GM04504 (cell line): ENCODE measurements at places on chromosomes 11 and 22.

DNA sequence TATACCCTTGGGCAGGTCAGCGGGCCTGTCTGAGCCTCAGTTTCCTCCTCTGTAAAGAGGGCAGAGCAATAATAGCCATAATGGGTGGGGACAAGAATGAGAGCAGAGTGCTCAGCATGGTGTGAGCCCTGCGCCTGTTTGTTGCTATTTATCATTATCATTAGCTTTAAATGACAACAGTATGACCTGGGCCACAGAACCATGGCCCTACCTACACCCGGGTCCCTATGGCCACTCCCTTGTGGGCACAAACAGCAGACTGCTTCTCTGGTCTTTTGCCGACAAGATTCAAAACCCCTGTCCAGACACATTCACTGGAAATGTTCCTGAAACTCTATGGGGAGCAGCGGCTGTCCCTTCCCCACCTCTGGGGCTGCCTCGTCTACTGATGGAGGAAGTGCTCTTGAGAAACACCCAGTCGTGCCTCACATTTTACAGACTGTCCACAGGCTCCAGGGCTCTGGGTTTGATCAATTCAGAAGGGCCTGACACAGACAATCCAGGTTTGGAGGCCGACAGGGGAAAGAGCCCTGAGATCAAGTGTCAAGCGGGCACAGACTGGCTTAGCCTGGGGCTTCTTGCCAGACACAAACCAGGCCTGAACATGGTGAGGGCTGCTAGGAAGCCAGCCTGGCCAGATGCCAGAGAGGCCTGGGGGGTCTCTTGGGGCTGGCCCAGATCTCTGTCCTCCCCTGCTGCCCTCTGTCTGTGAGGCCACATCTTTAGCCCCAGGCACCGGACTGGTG lies 112.5 kb upstream of the CD82 start:
- DNase-seq, result no peak

GRCh38 chr11:65135633-65136145 lies 1.4 kb upstream of the SYVN1 start:
- DNase-seq, result no peak

DNA sequence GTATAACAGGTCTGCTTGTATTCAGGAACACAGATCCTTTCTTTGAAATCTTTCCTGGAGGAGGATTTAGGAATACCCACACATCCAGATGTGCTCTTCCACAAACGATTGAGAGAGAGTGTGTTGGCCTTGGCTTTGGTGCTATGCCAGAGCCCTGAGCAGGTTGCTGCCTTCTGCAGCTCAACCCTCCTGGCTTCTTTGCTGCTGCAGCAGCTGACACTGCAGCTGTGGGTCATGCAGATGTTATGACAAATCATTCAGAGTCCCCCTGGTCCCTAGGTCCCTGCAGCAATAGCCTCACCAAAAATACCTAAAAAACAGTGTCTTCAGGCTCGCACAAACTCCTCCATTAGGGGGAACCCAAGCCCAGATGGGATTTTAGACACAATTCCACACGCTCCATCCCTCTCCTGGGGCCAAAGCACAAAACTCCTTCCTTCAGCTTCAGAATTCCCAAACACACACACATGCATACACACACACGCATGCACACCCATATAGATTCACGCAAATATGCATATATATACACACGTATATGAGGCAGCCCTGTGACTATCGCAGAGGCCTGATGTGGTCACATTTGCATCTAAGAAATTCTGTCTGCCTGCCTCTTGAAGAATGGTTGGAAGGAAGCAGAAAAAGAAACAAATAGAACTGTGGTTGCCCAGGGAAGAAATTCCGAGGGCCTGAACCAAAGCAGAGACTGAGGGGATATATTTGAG lies 35.4 kb downstream of the SLN start:
- no peak for DNase-seq

- no peak for DNase-seq
These were observed 40.7 kb downstream of the POU2F3 start for GRCh38 chr11:120280600-120281051.

DNA sequence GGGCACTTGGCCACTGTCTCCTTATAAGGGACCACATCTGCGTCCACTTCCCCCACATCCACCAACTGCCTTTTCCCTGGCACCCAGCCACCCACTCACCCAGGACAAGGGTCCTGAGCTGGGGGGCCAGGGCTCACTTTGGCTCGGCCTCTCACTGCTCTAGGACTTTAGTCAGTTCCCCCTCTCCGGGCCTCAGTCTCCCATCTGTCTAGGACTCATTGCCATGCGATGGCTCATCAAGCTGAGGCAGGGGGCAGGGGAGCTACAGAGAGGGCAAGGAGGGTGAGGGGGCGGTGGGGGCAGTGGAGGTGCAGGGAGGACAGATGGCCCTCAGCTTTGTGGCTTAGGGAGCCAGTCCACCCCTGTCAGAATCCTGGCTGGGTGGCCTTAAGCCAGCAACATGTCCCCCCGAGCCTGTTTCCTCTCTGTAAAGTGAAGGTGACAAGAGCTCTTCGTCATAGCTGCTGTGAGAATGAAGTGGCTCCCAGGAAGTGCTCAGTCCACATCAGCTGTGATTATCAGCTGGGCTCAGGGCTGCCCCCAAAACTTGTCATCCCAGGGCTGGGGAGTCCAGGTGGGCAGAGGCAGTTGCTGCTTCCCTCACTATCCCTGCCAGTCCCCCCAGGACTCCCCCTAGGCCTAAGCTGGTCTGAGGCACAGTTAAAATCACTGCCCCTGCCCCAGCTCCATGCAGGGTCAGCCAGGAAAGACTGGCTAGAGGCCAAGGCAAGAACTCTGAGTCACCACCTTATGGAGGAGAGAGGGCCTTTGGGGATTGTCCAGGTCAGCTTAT lies 14.9 kb downstream of the RAC2 start:
- DNase-seq, result peak; percentile 67

DNA sequence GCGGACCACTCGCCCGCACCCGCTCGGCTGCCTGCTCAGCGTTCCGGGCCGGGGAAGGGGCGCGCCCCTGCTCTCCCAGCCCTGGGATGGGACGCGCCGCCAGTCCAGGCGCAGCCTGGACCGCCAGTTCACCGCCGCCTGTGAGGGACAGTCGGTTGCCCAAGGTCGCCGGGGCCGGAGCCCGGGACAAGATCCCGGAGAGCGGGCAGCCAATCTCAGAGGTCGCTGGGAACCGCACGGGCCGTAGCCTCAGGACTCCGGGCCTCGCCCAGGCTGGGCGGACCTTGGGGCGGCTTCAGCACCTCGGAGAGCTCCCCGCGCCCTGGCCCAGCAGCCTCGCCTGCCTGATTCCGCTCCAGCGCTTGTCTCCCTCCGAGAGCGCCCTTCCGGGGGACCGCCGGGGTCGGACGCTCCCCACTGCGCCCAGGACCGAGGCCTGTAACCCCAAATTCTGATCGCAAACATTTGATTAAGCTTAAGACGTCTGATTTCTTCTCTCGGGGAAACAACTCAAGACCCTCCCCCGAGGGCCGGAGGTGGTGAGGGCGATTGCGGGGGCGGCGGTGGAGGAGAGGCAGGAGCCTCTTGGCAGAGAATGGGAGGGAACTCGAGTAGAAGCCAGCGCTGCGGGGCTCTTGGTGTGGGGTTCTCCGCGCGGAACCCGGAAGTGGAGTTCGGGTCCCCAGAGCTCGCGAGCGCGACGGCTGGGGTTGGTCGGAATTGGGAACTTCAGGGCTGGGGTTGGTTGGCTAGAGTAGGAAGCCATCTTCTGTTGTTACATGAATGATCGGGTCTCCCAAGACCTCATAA lies 1.1 kb upstream of the CHRM4 start:
- peak; percentile 52 for DNase-seq

DNA sequence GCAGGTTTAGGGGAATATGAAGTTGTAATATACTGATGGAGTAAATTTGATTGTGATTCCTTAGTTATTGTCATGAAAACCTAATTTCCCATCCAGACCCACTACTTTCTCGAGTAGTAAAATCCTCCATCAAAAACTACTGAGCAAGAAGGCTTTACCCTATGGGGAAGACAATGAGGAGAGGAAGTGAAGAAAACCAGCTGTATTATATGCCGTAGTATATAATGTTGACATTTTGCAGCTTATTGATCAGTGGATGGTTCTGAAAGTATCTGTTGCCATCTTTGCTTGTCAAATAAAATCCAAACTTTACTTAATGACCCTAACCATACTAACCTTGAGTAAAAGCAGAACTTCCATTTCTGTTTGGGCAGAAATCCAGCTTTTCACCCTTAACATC lies 292.8 kb upstream of the RAG2 start:
- DNase-seq, result no peak

GRCh38 chr11:123698546-123699127 lies 42.8 kb downstream of the ZNF202 start:
- no peak for DNase-seq

GRCh38 chr11:104883342-104883741 lies 14.9 kb downstream of the CASP12 start:
- no peak for DNase-seq

GRCh38 chr22:25395468-25395867 lies 169.0 kb upstream of the GRK3 start:
- no peak for DNase-seq

DNA sequence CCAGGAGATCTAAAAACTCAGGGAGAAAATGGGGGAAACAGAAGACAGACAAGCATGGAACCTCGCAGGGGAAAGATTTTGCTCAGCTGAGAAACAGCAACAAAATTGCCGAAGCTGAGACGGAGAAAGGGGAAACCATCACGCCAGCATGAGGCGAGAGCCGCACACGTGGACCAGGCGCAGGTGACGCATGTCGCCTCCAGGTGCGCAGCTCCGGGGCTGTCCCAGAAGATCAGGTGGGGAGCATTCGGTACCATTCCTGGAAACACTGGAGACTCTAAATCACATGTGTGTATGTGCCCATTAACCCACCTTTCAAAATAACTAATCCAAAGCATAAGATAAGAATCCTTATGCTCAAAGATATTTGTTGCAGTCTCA lies 121.7 kb downstream of the BRD1 start:
- DNase-seq, result no peak

- no peak for DNase-seq
These were observed 98.2 kb upstream of the NNMT start for GRCh38 chr11:114197799-114198500.

- peak; percentile 52 for DNase-seq
These were observed 3.7 kb upstream of the RPS6KA4 start for GRCh38 chr11:64355078-64355940.

GRCh38 chr11:74992852-74993251 lies 4.1 kb downstream of the NEU3 start:
- no peak for DNase-seq

DNA sequence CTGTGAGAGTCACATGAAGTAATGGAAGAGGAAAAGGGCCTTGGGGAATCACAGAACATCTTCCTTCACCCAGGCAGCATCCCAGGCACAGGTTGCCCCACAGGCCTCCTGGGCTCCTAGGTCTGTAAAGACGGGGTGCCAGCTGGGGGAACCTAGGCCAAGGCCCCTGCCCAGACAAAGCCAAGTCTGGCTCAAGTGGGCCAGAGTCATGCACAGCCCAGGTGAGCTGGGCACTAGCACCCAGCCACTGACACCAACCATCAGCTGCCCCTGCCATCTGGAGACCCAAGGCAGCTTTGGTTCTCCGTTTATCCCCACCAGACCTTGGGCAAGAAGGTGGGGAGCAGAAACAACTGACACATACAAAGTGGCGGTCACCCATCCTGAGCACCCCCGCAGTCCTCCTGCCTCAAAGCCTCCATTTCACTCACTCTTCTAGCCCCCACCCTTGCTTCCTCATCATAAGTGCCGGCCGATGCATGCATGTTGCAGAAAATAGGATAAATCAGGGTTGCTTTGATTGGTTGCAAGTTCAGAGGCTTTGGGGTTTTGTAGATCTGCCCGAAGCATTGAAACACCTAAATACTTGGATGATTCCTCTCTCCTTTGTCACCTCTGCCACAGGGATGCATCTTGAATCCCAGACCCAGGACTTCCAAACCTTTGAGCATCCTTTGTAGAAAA lies 26.5 kb upstream of the TMPRSS4 start:
- DNase-seq, result no peak

- no peak for DNase-seq
These were observed 106.2 kb downstream of the ABTB2 start for GRCh38 chr11:34251589-34251980.

DNA sequence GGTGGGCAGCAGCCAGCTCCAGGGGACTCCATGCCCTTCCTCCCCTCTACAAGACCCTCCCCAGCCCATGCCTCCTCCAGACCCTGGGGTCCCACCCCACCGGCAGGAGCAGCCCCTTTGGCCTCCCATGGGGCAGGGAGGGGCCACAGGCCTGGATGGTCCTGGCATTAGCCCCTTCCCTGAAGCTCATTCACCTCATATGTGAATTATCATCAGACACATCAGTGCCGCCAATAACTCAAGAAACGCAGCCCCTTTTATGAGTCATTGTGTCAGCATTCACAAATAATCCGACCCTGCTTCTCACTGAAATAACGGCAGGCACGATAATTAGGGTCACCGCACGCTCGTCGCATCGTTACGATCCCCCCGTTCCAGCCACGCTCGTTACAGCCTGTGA lies 124.2 kb downstream of the BRD1 start:
- DNase-seq, result no peak

- DNase-seq, result no peak
These were observed 105.5 kb upstream of the PARVA start for GRCh38 chr11:12271826-12272366.

- no peak for DNase-seq
These were observed 10.5 kb downstream of the EMSY start for GRCh38 chr11:76455331-76455730.

- DNase-seq, result no peak
These were observed 9.4 kb upstream of the SF1 start for GRCh38 chr11:64787526-64788320.

DNA sequence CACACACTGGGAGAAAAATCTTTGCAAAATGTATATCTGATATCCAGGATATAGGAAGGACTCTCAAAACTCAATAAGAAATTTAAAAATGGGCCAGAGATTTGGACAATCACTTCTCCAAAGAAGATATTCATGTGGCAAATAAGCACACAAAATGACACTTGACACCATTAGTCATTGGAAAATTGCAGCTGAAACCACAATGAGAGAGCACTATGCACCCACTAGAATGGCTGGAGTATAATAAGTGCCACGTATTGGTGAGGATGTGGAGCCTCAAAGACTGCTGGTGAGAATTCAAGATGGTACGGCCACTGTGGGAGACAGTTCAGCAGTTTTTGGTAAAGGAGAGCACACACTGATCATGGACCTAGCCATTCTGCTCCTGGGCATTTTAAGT lies 12.8 kb upstream of the OSBPL5 start:
- DNase-seq, result no peak

GRCh38 chr22:39209756-39210155 lies 35.0 kb downstream of the PDGFB start:
- no peak for DNase-seq

GRCh38 chr11:78926633-78927338 lies 352.1 kb upstream of the NARS2 start:
- no peak for DNase-seq
